ENCODE measurements at places on chromosomes 3 and 15.

GRCh38 chr3:24389108-24390090 lies 105.3 kb downstream of the THRB start:
- no peak for DNase-seq

DNA sequence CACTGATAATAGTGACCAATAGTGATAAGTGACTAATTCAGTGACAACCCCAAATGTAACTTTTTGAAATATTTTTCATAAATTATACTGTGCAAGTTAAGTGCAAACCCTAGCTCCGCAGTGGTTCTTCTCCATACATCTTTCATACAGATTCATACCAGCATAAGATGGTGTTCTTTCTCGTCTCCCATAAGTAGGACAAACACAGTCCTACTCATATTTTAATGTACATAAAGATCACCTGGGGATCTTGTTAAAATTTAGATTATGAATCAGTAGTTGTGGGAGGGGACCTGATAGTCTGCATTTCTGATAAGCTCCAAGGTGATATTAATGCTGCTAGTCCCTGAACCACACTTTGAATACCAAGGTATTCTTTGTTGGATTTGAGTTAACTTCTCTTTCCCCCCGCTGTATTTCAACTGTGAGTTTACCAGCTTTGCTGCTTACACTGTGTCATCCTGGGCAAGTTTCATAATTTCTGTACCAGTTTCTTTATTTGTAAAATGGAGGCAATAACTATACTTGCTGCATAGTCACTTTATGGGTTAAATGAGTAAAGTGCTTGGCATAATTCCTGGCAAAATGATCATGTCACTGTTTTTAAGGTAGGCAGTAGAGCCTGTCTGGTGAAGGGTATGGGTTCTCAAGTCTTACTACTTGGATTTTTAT lies 34.7 kb upstream of the C3orf38 start:
- DNase-seq = no peak

DNA sequence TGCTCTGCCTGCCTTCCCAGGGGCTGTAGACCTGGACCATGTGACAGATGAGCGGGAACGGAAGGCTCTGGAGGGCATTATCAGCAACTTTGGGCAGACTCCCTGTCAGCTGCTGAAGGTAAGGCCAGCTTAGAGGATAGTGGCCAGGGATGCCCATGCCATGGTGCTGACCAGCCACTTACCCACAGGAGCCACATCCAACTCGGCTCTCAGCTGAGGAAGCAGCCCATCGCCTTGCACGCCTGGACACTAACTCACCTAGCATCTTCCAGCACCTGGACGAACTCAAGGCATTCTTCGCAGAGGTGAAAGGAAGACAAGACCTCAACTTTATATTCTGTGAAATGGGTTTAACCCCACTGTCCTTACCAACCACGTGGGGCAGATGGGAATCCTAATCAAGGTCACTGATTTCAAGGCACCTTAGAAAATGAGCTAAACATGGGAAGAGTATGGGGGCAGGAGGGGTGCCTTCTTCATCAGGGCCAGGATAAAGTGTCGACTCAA lies 26.7 kb downstream of the NBEAL2 start:
- DNase-seq = no peak

GRCh38 chr3:195197765-195198425 lies 73.1 kb downstream of the XXYLT1 start:
- DNase-seq = no peak

DNA sequence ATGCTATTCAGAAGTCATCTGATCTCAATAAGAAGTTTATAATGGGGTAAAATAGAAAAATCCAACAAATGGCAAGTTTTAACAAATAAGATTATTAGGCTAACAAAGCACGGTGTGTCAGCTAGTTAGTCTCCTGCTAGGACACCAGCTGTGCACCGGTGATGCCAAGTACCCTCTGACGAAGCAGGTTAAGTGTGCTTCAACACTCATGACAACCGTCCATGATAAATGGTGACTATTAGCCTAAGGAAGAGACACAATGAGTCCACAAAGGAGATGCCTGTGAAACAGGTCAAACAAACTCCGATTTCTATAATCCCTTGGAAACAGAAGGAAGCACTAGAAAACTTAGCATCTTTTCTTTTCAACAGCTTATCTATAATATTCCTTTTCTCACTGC lies 36.5 kb downstream of the ATP13A3 start:
- no peak for DNase-seq

DNA sequence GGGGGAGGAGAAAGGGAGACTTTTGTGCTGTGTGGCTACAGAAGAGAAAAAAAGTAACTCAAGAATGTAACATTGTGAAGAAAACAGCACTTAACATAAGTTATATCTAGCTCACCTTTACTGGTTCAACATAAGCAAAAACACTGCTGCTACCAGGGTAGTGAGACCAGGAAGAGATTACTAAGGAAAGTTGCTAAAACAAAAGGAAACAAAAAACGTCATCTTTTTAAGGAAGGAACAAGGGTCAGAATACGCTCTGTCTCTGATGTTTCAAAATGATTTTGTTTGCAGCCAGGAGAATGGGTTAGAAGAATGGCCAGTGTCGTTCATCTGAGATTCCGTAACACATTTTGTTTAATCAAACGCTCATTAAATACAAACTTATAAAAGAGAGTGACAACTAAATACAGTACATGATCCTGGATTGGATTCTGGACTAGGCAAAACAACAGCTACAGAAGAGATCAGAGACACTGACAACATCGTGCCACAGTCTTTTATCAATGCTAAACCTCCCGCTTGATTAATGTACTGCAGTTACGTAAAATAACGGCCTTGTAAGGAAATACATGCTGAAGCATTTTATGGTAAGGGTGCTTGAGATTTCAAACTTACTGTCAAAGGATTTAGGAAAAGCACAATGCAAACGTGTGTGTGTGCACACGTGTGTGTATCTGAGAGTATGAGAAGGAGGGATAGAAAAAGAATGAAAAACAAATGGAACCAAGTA lies 67.7 kb downstream of the FOXP1 start:
- DNase-seq = no peak

DNA sequence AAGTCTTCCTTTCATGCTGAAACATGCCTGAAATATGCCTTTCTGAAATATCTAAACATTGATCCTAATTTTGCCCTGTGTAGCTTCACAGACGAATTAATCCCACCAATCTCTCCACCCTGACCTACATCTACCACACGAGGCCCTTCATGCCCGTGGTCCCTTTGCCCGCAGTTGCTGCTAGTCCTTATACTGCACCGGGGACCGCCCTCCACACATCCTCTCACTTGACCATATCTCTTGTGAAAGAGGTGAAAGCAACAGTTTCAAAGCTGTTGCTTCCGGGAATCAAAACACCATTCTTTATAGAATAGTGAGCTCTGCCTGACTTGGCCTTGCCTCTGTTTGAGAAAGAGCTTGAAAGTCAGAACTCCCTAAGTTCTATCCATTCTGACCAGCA lies 499.5 kb downstream of the NTRK3 start:
- DNase-seq = no peak

DNA sequence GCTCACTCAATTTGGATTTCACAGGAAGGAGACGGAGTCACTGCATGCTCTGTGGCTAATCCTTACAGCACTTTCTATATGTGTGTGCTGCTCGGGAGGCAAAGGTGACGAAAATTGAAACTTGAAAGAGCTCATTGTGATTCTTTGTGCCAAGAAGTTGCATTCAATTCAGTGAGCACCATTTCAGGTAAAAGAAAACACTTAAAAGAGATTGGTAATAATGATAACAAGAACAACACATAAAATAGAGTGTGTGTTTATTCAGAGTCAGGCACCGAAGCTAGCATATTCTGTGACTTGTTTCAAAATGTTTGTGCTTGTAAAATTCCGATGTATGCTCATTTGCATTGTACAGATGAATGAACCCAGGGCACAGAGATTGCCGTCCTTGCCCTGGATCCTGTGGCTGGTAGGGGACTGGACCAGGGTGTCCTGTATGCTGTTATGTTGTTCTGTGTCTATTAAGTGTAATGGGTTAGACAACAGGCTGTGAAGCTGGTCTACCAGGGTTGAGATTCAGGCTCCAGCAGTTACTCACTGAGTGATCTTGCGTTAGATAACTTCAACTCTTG lies 193.3 kb upstream of the PROK2 start:
- DNase-seq = no peak

DNA sequence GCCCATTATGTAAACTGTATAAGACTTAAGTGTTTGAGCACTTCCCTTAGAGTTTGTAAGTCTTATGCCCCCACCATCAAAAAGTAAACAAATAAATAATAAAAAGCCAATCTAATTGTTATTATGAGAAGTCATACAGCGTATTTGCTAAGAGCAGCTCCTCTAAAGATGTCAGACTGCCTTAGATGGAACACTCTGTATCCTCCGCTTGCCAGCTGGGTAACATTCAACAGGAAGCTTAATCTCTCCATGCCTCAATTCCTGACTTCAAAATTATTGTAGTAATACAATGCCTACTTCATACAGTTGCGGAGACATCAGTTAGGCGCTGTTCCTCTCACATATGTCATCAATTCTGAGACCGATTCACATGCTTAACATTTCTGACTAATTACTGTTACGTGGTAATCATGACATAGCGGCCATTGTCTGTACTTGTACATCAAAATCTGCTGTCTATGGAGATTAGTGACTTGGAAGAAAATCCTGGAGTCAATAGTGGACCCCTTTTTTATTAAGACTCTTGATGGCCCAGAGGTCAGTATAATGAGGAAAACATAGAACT lies 417.7 kb downstream of the LPP start:
- no peak for DNase-seq

DNA sequence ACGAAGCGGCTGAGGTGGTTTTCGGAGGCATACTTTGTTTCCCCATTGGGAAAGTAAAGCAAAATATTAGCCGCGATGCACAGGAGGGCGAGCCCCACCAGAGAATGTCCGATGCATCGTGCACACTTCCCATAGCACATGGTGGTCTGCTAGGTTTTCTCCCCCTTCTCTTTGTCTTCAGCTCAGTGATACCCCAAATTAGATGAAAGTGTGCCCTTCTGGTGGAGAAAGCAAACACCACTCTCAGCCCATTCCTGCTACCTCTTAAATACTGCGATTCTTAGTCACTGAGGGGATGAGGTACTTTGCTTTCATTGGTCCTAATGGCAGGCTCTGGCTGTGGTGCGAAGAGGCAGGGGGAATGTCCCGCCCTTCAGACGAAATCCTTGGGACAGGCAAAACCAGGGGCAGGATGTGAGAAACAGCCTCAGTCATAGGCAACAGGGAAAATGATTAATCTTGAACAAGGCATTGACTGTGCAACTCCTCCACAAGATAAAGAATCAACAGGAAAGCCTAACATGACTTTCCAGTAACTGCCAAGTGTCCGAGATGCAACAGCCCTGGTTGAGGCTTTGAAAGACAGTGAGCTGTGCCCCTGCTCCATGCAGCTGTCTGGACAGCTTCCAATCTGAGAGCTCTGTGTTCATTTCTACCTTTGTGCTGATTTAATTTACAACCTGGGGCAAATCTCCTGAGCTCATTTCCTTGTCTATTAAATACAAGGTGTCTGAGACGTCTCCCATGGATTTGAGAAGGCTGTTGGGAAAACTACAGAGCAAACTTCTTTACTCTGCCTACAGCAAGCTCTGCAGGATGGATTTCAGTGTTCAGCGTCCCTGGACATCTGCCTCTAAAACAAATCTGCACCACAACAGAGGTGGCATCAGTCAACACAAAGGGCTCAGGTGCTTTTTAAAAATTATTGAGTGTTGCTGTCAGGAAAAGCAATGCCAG lies at the start of gene TM4SF1:
TSS of gene TM4SF1 (minus strand) at position 242 of the 957 bp plus-strand sequence. CDS start at position 140, 102 bp downstream.
- no peak for DNase-seq

DNA sequence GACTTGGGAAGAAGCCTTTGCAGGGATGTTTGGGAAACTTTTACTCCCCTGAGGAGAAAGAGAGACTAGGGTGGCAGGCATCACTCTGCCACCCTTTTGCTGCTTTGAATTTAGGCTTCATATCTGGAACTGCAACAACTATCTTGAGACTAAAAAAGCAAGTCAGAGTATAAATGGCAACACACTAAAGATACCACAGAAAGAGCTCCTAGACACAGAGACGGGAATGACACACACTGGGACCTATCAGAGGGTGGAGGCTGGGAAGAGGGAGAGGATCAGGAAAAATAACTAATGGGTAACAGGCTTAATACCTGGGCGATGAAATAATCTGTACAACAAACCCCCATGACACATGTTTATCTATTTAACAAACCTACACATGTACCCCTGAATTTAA lies 237.8 kb downstream of the FGF12 start:
- DNase-seq = no peak

DNA sequence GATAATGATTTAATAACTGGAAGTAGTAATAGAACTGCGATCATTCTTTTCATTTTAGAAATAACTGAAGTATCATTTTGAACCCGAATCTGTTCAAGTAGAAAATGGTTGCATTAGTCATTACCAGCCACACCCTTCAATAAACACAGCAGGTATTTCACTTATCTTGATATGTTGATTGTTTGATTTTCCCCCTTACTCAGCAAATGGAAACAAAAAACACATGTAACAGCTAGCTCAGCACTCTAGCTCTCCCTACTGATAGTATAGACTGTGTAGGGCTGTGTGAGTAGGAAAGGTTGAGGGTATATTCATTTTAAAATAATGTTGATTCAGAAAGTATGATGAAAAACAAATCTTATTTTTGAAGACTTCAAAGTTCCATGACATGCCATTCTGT lies 1.1 kb upstream of the GPR149 start:
- DNase-seq = no peak

GRCh38 chr15:100120111-100120510 lies 221.7 kb downstream of the ADAMTS17 start:
- no peak for DNase-seq
